ENCODE measurements at places on chromosomes 11 and 22.

- no peak for DNase-seq
Observed at GRCh38 chr22:46637711-46638600, 17.8 kb downstream of the GRAMD4 start.

GRCh38 chr11:38305682-38306081 is 1707.6 kb upstream of the RAG2 start:
- no peak for DNase-seq

DNA sequence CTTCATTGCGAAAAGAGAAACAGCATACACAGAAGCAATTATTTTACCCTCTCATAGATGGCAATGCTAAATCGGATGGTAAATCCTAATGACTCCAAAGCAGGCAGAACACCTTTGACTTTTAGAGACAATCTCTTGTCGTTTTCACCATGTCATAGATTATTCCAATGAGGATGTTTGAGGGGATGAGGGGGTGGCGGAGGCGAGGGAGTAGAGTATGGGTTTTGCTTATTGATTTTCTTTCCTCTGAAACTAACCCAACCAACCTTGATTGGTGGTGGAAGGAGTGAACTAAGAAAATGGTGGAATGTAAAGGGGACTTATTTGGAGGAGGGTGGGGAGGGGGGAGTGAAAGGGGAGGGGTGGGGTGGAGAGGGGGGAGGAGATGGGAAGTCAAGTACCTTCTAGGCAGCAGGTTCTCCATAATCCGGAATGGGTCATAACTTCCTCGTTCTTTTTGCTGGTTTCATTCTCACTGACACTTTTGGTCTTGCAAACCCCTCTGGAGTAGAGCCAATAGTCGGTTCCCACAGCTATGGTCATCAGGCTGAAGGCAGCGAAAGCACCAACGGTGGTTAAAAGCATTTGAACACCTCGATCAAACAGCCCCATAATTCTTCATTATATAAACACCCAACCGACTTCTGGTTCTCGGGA is 1.5 kb downstream of the CACNG2 start:
- no peak for DNase-seq

- DNase-seq = no peak
Observed at GRCh38 chr11:66493130-66493529, 12.9 kb downstream of the DPP3 start.

DNA sequence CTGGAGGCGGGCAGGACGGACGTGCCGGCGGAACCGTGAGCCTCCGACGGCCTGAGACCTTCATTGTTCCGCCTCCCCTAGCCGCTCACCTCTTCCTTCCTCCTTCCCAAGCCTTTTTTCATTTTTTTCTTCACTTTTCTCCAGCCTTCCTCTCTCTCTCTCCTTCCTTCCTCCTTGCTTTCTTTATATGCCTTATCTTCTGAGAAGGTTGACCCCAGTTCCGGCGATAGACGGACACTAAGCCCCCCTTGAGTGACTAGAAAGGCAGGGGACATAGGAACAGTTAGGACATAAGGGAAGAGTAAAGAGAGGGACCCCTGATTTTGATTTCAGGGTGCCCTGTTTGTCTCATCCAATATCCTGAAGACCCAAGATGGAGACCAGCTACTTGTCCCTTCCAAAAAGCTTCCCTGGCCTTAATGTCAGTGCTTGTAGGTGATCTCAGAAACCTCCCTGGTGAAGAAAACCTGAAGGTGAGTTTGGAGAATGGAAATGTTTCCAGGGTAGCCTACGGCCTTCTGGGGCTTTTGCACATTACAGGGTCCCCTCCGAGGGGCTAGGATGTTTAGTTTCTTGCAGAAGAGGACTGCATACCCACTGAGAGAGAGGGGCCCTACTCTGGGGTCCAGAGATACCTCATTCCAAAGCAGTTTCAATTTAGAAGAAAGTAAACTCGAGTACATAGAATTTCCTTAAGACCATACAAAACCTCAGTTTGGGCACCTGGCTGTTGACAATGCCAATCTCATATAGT is 3.5 kb downstream of the ADM start:
- no peak for DNase-seq

GRCh38 chr11:41779401-41779960 is 320.0 kb upstream of the LRRC4C start:
- DNase-seq = no peak

DNA sequence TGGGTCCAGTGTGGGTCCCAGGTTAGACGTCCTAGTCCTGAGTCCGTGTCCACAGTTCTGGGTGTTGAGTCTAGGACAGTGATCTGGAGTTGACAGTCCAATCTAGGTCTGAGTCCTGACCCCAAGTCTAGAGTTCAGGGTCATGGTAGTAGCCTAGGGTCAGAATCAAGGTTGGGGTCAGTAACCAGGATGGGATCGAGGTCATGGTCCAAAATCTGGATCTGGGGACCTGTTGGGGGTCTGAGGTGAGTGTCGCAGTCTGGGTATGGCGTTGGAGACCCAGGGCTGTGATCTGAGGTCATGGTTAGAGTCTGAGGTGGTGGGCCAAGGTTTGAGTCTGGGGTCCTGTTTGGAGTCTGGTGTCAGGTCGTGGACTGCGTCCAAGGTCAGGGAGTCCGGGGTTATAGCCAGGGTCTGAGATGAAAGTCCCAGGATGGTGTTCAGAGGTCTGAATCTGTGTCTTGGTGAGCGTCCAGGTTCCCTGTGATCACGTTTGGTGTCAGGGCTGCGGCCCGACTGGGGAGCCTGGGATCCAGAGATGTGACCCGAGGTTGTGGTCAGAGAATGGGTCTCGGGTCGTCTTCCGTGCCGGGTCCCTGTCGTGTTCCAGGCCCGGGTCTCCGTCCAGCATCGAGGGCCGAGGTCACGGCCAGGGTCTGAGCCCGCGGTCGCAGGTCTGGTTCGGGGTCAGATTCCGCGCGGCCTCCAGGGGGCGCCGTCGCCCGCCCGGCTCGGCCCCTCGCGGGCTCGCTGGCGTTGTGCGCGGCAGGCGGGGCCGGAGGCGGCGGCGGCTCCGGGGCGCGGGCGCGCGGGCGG is 432 bp upstream of the GRK2 start:
- peak; percentile 81 for DNase-seq

DNA sequence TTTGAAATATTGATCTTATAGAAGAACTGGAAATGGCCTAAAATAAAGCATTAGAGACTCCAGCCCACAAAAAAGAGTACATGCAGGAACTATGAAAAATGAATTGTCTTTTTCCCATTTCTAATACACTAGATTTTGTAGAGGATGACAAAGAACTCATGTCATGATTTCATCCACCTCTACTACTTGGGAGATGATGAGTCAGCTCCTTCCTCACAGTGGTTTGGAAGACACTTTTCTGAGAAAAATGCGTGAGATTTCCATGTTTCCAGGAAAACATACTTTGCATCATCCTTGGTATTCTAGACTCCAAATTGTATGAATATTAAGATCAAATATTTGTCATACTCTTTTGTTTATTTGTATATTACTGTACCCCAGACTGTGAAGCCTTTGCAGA is 500.5 kb downstream of the FAM181B start:
- DNase-seq = no peak

- no peak for DNase-seq
Observed at GRCh38 chr11:40139066-40139465, 1320.4 kb downstream of the LRRC4C start.

- DNase-seq = no peak
Observed at GRCh38 chr11:1082346-1082727, 7.7 kb downstream of the MUC2 start.

GRCh38 chr22:30427871-30428270 is 2.3 kb downstream of the MTFP1 start:
- DNase-seq = no peak

DNA sequence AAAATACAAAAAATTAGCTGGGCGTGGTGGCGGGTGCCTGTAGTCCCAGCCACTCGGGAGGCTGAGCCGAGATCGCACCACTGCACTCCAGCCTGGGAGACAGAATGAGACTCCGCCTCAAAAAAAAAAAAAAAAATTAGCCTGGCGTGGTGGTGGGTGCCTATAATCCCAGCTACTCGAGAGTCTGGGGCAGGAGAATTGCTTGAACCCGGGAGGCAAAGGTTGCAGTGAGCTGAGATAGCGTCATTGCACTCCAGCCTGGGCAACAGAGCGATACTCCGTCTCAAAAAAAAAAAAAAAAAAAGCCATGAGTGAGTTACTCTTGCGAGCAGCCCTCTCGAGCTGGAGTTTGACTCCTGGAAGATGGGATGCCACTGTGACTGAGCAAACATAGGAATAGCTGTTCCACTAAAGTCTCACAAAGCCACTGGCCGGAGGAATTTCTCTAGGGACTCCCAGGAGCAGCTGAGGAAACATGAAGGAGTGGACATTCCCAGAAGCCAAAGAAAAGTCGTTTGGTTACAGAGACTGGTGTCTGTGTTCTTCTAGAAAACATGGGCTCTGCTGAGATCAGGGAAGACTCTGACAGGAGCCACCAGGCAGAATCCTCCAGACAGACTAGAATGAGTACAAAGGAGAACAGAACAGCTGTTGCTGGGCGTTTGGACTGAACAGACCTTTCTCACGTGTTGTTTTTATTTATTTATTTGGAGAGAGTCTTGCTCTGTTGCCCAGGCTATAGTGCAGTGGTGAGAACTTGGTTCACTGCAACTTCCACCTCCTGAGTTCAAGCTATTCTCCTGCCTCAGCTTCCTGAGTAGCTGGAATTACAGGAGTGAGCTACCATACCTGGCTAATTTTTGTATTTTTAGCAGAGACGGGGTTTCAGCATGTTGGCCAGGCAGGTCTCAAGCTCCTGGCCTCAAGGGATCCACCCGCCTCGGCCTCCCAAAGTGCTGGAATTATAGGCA is 32.4 kb upstream of the MYH9 start:
- no peak for DNase-seq

- DNase-seq = no peak
Observed at GRCh38 chr11:125902277-125902926, 604 bp downstream of the PUS3 start.

DNA sequence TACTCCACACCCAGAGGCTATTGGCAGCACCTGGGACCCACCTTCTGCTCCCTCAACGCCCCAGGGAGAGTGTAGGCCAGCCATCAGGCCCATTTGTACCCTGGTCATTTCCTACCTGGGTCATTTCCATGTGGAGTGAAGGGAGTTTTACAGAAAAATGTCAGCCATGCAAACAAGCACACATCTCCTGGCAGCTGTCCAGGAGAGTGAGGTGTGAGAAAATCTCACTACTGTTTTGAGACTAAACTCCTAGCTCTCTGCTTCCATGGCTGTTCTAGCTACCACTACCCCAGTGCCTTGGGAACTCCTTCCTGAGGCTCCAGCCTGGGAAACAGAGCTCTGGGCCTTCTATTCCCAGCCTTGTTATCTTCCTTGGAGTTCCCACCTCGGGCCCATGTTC is 2.8 kb upstream of the TMPRSS13 start:
- DNase-seq = peak; percentile 27

DNA sequence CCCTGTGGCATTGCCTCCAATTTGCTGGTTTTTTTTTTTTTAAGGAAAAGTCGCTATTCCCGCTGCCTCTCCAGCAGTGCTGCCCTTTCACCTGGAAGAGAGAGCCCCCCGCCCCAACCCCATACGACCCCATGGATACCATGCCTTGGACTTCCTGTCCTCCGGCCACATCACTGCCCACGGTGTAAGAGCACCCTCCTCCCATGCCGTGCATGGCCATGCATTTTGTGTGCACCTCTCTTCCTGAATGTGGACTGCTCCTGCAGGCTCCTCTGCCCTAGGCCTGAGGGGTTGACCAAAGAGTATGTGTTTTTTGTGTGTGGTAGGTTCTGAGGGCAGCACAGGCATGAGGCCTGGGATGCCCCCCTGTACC is 65.6 kb upstream of the SPON1 start:
- no peak for DNase-seq

DNA sequence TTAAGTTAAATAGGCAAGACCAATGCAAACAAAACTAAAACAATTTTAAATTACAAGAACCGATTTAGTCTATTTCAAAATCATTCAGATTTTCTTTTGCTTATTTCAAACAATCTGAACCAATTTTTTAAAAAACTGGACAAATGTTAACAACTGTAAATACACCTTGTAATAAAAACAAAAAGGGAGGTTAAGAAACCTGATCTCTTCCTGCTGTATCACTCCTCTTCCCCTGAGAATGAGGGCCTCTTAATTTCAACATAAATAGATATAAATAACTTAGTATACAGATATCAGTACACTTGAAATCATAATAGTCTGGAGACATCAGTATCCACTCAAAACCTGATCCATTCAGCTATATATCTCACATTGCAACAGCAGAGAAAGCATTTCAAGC is 346.6 kb downstream of the TTC28 start:
- no peak for DNase-seq

DNA sequence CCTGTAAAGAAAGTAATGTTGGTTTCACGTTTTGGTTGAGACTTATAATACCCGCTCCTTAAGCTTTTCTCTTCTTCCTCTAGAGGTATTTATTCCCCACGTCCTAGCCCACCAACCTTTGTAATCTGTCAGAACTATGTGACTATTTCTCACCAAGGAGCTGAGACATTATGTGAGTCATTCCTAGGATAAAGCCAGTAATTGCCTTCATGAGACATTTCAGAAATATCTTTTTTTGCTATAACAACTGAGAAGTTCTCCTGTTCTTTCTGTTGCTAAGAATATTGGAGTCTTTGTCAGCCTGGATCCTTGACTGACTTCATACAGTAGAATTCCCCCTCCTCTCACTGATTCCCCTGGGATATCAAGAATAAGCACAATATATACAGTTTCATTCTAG is 1497.0 kb upstream of the TENM4 start:
- no peak for DNase-seq

GRCh38 chr11:8681837-8682302 is 595 bp downstream of the TRIM66 start:
- DNase-seq = no peak

- no peak for DNase-seq
Observed at GRCh38 chr11:64396079-64396591, 37.2 kb downstream of the RPS6KA4 start.

- DNase-seq = no peak
Observed at GRCh38 chr11:70525466-70525865, 127.1 kb downstream of the CTTN start.

DNA sequence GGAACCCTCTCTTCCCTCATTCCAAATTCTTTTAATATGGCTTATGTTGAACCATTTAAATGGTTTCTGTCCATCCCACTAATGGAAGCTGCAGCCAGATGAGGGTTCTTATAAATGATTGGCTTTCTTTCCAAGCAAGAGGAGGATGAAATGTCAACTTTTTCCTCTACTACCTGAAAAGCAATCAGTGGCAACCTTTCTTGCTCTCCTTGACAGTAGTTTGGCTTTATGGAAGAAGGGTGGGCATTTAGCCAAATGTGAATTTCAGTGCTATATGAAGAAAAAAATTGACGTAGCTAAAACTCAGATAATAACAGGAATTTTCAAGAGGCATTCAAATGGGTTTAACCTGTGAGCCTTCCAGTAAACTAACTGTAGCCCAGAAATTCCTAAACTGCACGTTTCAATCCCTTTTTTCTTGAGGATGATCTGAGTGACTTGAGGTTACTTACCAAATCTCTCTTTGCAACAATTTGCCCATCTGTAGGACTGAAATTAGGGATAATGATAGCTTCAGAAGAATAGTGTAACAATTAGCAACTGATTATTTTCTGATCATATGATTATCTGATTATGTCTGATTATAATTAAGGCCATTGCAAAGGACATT is 90.9 kb downstream of the EXT2 start:
- no peak for DNase-seq

DNA sequence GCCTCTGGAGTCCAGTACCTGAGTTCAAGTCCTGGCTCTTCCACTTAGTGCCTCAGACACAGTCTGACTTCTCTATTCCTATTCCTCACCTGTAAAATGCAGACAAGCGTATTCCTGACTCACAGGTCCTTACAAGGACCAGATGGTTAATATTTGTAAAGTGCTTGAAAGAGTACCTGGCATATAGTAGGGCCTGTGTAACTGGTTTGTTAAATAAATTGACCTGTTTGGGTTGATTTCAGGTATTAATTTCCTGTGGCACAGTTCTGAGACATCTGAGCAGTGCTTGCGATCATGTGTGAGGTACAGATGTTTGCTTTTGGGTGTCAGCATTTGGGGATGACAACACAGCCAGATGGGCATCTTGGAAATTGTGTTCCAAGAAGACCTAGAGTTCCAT is 127.5 kb downstream of the APIP start:
- no peak for DNase-seq

Data from CD4-positive, alpha-beta T cell treated with Interleukin-2 at 100 ng/mL for 4 hours (primary cell).